ENCODE measurements at places on chromosomes 16 and 17. TPM values are rescaled to one million over a fixed set of nuclear protein-coding genes. Genes with fewer than 3 reads are reported as not detected.
A peak's percentile ranks its signal among the peaks of the same experiment; 100 is the strongest.

SLC35G6 gene
- not detected for total RNA-seq

MT1G gene
- total RNA-seq: not detected

ESRP2 gene
- 33.6 TPM for total RNA-seq

GRCh38 chr16:66509576-66509975 lies 40.3 kb downstream of the TK2 start:
- H3K4me3 ChIP-seq: no peak overlapping the region
- no peak overlapping the region for H3K27ac ChIP-seq
- no peak for DNase-seq
- peaks cover 25% of the 10 kb centered on the region for H3K36me3 ChIP-seq
- peaks cover 2% of the 10 kb centered on the region for H3K4me1 ChIP-seq
- no peaks in the 10 kb centered on the region for H3K27me3 ChIP-seq

DNA sequence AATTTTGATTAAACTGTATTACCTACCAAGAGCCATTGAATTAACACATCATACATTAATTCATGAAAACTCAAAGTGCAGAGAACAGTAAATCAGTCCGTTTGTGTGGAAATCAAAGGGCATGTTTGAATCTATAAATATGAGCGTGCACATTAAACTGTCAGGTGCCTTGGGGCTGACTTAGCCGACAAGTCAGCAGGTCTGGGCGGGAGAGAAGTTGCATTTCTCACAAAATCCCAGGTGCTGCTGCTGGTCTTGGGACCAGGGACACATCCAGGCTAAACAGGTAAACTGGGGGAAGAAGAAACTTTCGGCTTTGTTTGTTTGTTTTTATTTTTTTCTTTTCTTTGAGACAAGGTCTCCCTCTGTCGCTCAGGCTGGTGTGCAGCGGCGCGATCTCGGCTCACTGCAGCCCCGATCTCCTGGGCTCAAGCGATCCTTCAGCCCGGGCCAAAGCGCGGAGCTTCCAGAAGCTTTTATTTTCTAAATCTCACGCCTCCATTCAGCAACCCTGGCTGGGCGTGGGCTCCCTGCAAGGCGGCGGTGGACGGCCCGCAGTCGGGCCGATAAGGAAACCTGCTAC lies 213.9 kb downstream of the MRTFB start:
- peak overlapping the region; percentile 92 for H3K4me3 ChIP-seq
- no peak for DNase-seq
- H3K36me3 ChIP-seq: peaks cover 2% of the 10 kb centered on the region
- H3K27me3 ChIP-seq: peaks cover 7% of the 10 kb centered on the region
- H3K27ac ChIP-seq: peak overlapping the region; percentile 95
- peaks cover 3% of the 10 kb centered on the region for H3K4me1 ChIP-seq

- peaks cover 24% of the 10 kb centered on the region for H3K36me3 ChIP-seq
- peak overlapping the region; percentile 98 for H3K27ac ChIP-seq
- H3K4me1 ChIP-seq: peaks cover 64% of the 10 kb centered on the region
- no peaks in the 10 kb centered on the region for H3K27me3 ChIP-seq
- H3K4me3 ChIP-seq: no peak overlapping the region
Measured at GRCh38 chr17:46928467-46929261, 5.7 kb downstream of the GOSR2 start.

- H3K36me3 ChIP-seq: no peaks in the 10 kb centered on the region
- H3K4me3 ChIP-seq: peak overlapping the region; percentile 16
- H3K27me3 ChIP-seq: no peaks in the 10 kb centered on the region
- no peak for DNase-seq
Measured at GRCh38 chr16:65285128-65286048, 163.5 kb upstream of the CDH11 start.

DNA sequence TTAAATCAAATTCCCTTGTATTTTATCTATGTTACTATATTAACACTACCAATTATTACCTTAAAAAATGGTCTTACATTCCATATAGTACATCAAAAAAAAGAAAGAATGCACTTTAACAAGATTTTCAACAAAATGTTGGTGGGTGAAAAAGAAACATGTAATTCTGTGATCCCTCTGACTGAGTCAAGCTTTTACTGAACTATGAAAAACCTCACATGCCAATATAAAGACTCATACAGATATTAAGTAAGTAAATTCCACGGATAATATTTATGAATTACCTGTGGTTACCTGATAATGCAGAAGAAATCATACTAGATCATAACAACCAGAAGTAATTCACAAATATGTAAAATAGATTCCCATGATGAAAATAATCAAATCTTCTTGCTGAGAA lies 12.4 kb downstream of the COIL start:
- H3K27me3 ChIP-seq: no peaks in the 10 kb centered on the region
- DNase-seq: no peak
- H3K4me1 ChIP-seq: peaks cover 2% of the 10 kb centered on the region
- H3K27ac ChIP-seq: no peak overlapping the region

DNA sequence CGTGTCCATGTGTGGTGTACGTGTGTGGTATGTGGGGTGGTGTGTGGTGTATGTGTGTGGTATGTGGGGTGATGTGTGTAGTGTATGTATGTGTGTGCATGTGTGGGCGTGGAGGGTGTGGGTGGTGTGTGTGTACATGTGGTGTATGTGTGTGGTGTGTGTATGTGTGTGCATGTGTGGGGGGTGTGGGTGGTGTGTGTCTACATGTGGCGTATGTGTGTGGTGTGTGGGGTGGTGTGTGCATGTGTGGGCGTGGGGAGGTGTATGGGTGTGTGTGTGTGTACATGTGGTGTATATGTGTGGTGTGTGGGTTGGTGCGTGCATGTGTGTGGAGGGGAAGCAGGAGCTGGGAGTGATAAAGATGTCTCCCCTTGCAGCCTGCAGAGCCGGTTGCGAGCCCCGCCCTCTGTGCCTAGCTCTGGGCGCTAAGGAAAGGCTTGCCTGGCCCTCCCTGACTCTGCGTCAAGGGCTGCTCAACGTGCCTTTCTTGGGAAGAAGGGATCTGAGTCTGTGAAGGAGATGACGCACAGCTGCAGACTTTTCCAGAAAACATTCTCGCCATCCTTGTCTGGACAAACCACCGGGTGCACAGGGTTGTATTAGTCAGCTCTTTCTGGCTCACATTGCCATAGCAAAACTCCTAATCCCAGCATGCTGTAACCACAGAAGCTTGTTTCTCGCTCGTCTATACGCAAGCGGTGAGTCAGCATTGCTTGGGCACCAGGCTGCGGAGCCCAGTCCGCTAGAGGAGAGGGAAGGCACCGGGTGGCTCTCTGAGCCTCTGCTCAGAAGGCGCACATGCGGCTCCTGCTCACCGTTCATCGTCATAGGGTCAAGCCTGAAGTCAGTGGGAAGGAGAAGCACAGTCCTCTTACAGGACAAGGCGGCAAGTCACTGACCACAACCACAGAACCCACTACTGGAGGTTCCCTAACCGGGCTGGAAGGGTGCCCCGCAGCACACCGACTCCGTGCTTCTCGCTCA lies 2.0 kb upstream of the CD300H start:
- H3K27me3 ChIP-seq: peaks cover 14% of the 10 kb centered on the region
- H3K27ac ChIP-seq: no peak overlapping the region
- H3K4me3 ChIP-seq: no peak overlapping the region
- H3K36me3 ChIP-seq: no peaks in the 10 kb centered on the region

- H3K27ac ChIP-seq: no peak overlapping the region
- no peak for DNase-seq
- H3K36me3 ChIP-seq: no peaks in the 10 kb centered on the region
- no peak overlapping the region for H3K4me3 ChIP-seq
Measured at GRCh38 chr17:77027271-77027889, 113.4 kb upstream of the SEC14L1 start.

DNA sequence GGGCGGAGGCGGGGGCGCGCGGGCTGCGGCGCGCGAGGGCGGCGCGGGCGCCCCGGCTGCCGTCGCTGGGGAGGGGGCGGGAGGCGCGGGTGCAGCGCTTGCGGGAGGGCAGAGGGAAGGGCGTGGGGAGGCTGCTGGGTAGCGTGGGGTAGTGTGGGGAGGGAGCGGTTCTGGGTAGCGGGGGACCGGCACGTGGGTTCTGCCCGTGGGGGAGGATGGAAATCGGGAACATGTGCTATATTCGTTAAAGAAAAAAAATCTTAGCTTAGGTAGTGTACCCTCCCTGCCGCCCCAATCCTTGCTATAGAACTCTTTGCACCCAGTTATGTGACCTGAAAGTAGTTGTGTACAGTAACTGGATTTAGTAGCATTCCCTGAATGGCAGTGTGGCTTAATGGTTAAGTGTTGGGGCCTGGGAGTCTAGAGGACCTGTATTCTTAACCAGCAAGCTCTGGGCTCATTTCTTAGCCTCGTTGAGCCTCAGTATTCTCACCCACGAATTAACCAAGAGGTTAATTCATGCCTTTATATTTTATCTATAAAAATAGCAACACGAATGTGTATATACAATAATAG lies 646 bp downstream of the RABEP1 start:
- DNase-seq: no peak
- peaks cover 26% of the 10 kb centered on the region for H3K4me1 ChIP-seq
- peak overlapping the region; percentile 86 for H3K4me3 ChIP-seq
- no peaks in the 10 kb centered on the region for H3K27me3 ChIP-seq
- peak overlapping the region; percentile 84 for H3K27ac ChIP-seq

DNA sequence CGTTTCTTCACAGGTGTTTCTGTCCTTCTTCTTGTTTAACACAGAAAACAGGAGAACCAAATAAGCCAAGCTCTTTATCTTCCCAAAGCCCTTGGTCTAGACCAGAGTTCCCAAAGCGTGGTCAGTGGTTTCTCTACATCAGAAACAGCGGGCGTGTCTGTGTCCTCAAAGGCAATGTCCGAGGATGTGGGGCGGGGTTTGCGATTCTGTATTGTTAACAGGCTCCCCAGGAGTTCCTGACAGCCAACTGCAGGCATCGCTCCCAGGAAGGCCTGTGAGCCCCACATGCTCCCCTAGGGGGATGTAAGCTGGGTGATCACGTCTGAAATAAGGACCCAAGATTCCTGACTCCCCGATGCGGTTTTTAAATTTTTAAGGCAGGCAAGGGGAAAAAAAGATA lies 28.4 kb upstream of the SLC25A19 start:
- H3K4me1 ChIP-seq: no peaks in the 10 kb centered on the region
- DNase-seq: no peak
- H3K27ac ChIP-seq: peak overlapping the region; percentile 6
- H3K36me3 ChIP-seq: peaks cover 16% of the 10 kb centered on the region
- no peaks in the 10 kb centered on the region for H3K27me3 ChIP-seq

DNA sequence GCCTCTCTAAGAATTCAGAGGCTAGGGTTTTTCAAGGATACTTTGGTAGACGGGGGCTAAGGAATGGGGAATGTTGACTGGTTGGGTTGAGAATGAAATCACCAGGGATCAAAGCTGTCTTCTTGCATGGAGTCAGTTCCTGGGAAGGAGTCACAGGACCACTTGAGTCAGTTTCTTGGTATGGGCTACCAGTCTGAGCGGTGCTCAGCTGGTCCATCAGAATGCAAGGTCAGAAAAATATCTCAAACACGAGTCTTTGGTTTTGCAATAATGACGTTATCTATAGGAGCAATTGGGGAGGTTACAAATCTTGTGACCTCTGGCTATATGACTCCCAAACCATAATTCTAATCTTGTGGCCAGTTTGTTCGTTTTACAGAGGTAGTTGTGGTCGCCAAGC lies 18.4 kb downstream of the CHD9NB start:
- H3K4me3 ChIP-seq: no peak overlapping the region
- DNase-seq: no peak
- H3K27ac ChIP-seq: no peak overlapping the region
